MV-4-11 (cell line): ENCODE measurements at places on chromosomes 13 and 19.

GRCh38 chr19:41951686-41952172, 7.4 kb downstream of the RABAC1 start:
- peak; percentile 61 for DNase-seq

DNA sequence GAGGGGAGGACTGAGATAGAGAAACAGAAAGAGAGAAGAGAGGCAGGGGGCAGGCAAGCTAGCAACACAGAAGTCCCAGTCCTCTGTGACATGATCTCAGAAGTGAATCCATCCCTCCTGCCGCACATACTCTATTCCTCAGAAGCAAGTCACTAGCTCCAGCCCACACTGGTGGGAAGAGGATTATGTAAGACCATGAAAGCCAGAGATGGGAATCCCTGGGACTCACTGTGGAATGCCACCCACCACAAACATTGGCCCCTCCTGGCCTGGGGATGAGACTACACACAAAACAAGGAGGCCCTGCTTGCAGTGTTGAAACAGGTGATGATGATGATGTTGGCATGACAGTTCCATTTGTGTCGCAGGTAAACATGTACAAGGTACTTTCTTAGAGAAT, 419.9 kb downstream of the IRS2 start:
- no peak for DNase-seq

GRCh38 chr19:41591951-41592562, 16.1 kb downstream of the CEACAM21 start:
- DNase-seq, result no peak

DNA sequence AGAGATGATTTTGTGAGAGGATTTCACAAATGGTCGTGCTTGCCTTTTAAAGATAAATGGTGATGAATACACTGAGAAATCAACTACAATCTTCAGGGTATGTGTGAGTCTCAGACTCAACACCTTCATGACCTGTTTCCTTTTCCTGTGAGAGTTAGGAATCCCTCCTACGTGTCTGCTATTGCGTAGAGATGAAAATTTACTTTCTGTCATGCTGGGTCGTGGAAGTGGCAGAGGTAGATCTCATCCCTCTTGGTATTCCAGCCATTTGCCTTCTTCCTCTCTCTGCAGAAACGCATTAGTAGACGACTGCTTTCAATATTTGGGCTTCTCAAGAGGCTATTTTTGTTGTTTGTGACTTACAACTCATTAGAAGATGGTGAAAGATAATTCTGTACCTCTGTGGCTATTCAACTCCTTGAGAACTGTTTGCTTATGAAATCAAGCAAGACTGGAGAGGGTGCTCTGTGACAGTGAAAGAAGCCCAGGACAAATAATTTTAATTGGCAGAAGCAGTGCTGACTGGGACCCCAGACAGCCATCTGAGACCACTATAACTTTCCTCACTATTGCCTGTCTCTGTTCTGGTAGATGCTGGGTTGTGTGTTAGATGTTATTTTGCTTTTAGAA, 233.1 kb downstream of the LACC1 start:
- no peak for DNase-seq

GRCh38 chr13:75309981-75310580, 171.9 kb downstream of the TBC1D4 start:
- DNase-seq, result peak; percentile 20

- no peak for DNase-seq
Observed at GRCh38 chr13:112747256-112747655, 57.4 kb downstream of the ATP11A start.

DNA sequence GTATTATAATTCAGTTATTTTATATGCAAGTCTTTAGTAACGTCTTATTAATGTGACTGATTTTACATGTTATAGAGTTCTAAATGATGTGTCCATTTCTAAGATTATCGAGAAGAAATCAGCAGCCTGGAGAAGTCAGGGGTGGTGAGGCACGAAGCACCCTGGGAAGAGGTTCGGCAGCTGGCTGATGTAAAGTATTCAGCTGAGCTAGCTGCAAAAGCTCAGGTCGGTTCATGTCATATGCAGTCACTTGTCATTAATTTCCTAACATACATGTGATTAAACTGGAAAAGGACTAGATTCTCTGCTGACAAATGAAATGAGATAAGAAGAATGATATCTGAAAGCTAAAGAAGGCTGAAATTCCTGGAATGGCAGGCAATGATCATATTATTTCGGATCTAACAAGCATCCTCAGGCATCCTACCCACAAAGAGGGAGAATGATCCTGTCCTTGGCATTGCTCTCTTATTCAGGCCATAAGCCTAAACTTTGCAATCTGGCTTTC, 383.0 kb upstream of the SLITRK1 start:
- DNase-seq, result no peak

GRCh38 chr19:35990156-35990555, 4.8 kb upstream of the SDHAF1 start:
- no peak for DNase-seq

DNA sequence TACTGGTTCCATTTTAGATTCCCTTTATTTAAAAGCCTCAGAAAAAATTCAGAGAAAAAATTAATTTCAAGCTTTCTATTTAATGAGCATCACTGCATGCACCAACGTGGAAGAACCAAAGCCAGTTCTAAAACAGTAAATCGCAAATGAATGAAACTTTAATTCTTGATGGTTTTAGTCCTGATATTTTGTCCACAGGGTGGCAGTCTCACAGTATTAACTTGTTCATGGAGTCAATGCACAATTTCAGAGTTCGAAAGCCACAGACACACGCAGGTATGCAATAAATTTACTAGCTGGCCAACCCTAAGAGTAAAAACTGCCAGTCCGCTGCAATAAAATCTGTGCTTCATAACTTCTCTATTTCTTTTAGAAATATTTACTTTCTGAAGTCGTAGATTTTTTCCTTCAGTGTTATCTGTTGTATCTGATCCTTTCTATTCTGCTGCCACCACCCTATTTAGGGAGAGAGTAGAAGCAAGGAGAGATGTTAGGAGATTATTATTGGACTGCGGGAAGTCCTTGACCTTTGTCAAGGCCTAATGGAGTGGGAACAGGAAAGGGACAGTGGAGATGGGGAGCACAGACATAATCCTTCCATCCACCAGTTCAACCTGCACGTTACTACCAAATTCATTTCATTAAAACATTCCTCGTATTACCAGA, 7.0 kb upstream of the WBP4 start:
- DNase-seq, result peak; percentile 57

- DNase-seq, result no peak
Observed at GRCh38 chr19:18450021-18450930, 12.3 kb upstream of the ISYNA1 start.

- DNase-seq, result no peak
Observed at GRCh38 chr19:14566712-14567077, 5.2 kb downstream of the NDUFB7 start.

- no peak for DNase-seq
Observed at GRCh38 chr19:16895467-16896145, 6.8 kb downstream of the F2RL3 start.

DNA sequence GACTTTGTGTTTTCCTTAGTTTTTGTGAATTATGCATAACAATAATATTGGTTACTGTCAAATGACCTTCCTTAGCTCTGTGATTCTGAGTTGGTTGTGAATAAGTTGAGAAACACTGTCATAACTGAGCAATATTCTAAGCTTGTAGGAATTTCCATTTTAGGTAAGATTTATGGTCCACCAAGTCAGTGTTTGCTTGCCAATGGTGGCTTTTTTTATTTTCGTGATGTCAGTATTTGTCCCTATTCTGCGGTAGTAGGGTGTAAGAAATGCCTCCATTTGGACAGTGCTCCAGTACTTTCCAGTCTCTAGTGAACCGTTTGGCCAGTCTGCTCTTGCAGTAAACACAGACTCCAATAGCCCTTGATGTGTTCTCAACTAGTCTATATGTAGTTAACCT, 94.7 kb downstream of the FRY start:
- DNase-seq, result no peak

DNA sequence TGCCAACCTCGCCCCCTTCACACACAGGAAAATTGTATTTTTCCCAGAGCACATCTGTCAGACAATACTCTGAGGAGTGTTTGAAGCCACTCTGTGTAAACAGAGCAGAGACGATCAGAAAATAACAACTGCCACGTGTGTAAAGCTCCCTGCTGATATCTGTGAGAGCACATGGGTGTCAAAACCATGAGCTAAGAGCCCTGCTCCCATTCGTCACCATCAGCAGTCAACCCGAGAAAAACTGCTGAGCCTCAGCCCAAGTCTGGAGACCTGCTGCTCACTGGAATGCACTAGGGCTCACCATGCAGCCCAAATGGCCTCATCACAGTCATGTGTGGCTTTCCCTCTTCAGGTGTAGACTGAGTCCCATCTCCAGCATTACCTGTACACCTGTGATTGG, 304.1 kb downstream of the FGF14 start:
- DNase-seq, result no peak

- DNase-seq, result no peak
Observed at GRCh38 chr13:47555235-47555634, 445.8 kb downstream of the SUCLA2 start.

DNA sequence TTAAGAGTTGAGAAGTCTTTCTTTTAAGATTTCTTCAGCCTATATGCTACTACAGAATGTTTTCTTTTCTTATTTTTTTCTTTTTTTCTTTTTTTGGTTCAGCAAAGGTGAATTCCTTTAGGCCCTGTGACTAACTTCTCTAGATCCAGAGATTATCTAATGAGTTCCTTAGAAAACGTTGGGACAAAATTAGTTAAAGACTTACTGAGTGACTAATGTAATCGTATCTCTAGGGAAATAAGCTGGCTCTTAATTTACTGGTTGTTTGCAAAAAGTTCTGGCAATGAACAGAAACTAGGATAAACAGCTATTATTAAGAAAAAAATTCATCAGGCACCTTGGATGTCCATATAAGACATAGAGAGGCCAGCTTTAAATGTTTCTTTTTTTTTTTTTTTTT, 30.7 kb upstream of the CSNK1A1L start:
- no peak for DNase-seq

DNA sequence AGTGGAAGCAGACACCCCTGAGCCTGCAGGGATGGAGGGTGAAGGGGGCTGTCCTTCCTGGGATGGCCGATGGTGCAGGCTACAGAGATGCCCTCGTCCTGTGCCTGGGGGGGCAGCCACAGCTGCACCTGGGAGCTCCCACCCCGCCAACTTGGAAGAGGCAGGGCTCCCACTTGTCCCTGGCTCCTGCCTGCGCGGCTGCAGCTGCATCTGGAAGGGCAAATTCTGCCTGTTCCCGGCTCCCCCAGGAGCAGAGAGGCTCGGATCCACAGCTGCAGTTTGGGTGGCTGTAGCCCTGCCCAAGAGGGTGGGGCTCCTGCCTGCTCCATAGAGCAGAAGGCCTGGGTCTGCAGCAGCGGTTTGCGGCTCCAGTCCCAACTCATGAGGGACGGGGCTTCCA, 2.2 kb downstream of the CEP89 start:
- DNase-seq, result no peak

- DNase-seq, result peak; percentile 33
Observed at GRCh38 chr19:2461751-2462634, 5.2 kb upstream of the LMNB2 start.

DNA sequence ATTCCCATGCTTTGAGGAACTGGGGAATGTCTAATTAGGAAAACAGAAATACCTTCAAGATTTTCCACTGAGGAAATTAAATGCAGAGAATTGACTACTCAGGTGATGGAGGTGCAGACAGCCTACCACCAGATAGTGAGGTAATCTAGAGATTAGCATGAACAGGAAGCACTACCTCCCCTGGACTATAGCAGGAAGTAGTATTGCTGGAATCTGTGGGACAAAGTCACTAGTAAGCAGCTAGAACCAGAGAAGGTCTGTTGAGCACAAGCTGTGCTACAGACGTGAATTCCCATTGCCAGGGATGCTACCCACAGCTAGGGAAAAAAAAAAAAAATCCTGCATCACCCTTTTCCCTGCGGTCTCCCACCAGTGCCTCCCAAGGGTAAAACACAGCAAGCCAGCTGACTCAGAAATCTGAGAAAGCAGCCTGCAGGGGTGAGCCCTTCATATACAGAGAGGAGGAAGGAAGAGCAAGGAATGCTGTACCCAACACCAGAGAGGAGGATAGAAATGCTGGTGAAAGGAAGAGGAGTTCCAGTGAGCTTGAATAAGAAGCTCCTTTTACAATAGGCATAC, 10.2 kb downstream of the ENOX1 start:
- no peak for DNase-seq

DNA sequence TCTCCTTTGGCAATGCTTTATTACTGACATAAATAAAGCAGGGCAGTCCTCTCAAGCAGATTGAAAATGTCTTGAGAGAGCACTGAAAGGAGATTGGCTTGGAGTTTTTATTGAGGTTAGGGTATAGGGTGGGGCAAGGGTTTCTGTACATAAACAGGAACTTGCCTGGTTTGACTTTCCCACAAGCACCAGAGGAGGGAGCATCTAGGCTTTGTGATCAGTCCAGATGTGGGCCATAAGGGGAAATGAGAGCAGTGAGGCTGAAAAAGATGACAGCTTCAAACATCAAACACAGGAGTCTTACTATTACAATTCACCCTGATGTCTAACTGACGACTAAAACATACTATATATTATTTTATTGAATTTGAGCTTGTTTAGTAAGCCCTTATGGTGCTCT, 260.9 kb downstream of the MTUS2 start:
- DNase-seq, result peak; percentile 95

GRCh38 chr13:110597041-110597689, 18.2 kb upstream of the NAXD start:
- DNase-seq, result no peak

DNA sequence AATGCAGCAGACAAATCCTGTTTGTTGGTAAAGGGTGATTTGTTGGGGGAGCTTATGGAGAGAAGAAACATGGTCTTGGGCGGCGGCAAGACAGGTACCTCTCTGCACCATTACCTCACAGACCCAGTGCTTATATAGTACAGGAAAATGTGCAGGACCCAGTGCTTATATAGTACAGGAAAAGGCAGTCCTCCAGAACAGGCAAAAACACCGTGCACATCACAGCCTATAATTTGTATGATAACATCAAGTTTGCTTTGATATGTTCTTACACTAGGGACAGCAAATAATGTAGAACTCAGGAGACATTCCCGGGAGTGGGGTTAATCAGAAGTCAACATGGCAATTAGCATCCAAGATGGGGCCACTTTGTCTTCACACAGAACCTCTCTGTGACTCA, 20.9 kb downstream of the VAV1 start:
- DNase-seq, result no peak
